ENCODE measurements at places on chromosomes 4 and X.

GRCh38 chrX:14412686-14413085 is 116.7 kb upstream of the GLRA2 start:
- no peak for DNase-seq

GRCh38 chrX:568311-568710 is 62.3 kb upstream of the SHOX start:
- DNase-seq, result no peak

DNA sequence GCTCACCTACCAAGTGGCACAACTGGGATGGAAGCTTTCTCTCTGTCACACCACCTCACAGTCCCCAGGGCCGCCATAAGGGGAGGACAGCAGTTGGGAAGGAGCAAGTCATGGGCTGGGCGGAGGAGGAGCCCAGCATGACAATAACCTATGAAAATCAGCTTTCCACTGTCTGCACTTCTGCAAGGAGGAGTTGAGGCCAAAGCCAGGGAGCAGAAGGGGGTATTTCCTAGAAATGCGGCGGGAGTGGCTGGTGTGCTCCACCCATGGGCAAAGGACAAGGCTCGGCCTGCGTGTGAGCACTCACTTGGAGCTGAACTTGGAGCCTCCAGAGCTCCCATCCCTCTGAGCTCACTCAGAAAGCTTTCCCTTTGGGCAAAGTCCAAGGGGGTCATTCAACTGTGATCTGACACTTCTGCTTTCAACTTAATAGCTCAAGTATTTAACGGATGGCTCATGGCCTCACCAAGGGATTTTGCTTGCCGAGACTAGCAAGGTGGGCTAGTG is 18.5 kb downstream of the APLN start:
- no peak for DNase-seq

DNA sequence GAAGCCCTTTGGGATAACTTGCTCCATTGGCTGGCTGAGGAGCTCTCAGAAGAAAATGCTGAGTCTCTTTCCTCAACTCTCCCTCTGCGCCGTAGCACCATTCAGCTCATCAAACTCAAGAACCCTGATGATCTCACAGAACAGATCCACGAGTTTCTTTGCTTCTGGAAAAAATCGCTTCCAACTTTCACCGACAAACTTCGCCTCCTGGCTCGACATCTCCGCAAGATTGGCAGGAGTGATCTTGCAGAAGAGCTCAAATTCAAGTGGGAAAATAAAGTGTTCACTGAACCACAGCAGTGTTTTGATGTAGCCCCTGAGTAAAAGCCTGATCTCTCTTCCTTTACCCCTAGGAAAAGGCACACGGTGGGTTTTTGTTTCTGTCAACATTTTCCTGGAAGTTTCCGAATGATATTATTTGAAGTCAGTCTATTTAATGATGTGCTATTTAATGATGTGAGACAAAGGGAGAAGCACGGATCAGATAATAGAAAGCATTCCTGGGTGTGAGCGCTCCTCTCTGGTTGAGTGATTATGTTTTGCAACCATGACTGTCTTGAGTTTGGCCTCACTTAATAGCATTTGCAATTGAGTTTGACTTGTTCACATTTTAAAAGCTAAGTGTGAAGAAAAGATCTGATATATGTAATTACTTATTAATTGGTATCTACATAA is 62.2 kb downstream of the DTHD1 start:
- no peak for DNase-seq

DNA sequence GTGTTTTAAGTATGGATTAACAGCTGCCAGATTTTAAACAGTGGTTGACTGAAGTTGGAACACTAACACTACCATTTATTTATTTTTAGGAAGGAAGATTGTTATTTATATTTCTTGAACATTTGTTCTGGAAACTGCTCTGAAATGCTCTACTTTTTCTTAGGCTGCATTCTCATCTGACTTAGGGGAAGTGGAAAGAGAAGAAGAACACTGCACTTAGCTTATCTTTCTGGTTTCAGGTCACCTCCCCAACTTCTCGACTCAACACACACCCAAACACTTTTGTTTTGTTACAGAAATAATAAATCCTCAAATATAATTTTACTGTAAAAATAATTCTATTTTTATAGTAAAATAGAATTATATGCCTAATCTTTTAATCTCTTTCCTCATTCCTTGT is 18.6 kb downstream of the BLTP1 start:
- no peak for DNase-seq

DNA sequence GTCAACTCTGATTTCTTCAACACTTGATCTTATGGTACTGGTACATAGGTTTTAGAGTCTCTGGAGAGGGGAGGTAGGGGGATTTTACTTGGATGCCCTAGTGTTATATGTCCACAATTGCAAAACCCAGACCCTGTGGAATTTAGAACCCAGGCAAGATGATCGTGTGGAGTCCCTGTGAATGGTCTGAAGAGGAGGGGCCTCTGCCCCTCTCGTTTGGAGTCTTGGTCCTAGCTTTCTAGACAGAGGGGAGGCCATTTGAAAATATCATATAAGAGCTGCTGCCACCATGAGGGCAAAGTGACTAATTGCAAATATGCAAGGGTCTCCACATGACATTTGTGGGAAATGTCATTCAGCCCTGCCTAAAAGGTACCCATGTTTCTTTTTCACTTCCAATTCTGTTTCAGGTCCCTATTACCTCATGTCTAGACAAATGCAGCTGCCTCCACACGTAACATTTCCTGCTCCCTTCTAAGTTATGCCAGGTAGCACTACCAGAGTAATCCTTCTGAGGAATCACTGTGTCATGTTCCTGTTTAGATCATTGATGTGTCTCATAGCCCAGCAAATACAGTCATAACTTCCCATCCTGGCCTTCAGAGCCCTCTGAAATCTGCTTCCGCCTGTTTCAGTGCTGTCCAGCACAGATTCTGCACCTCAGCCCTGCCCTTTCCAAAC is 126.8 kb downstream of the KLHL8 start:
- peak; percentile 25 for DNase-seq

GRCh38 chr4:148814030-148814429 is 371.8 kb upstream of the NR3C2 start:
- peak; percentile 38 for DNase-seq
